Activated CD4-positive, alpha-beta T cell treated with anti-CD3 and anti-CD28 coated beads for 36 hours (primary cell): ENCODE measurements at places on chromosomes 1 and 21. TPM values are rescaled to one million over a fixed set of nuclear protein-coding genes. Genes with fewer than 3 reads are reported as not detected.
A peak's percentile ranks its signal among the peaks of the same experiment; 100 is the strongest.

The GBP2 gene
- 253 TPM for total RNA-seq

The GUCA2B gene
- not detected for total RNA-seq

The IGSF21 gene
- not detected for total RNA-seq

The C2CD2 gene
- 6.8 TPM for total RNA-seq

The CHI3L1 gene
- 0.18 TPM for total RNA-seq

- no peaks in the 10 kb centered on the region for H3K4me1 ChIP-seq
- H3K27me3 ChIP-seq, result no peaks in the 10 kb centered on the region
- peaks cover 2% of the 10 kb centered on the region for H3K36me3 ChIP-seq
- H3K4me3 ChIP-seq, result no peak overlapping the region
These were observed 32.5 kb downstream of the IQGAP3 start for GRCh38 chr1:156539818-156540355.

GRCh38 chr1:12258272-12258671 lies 28.4 kb downstream of the VPS13D start:
- H3K4me1 ChIP-seq, result no peaks in the 10 kb centered on the region
- no peak for DNase-seq
- no peak overlapping the region for H3K27ac ChIP-seq
- H3K36me3 ChIP-seq, result peaks cover 39% of the 10 kb centered on the region
- no peaks in the 10 kb centered on the region for H3K27me3 ChIP-seq

DNA sequence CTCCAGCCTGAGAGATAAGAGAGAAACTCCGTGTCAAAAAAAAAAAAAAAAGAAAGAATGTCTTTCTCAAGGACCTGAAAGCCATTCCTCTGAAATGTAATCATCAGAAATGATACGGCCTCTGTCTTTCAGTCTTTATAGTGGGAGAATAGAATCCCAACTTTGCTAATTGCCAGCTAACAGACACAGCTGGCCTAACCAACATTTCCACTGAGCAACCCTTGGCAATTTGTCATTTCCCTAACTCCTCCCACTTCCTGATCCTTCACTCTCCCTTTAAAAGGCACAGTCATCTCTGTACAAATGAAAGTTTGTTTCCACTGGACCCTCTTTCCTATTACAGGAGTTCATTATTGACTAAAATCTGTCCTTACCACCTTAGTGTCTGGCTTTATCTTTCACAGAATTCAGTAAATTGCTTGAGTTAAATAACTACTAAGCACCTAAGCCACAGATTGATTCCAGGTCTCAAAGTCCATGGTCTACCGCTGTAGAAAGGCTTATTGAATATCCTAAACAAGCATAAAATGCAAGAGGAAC lies 4.3 kb upstream of the CBR1 start:
- H3K4me1 ChIP-seq, result peaks cover 22% of the 10 kb centered on the region
- H3K36me3 ChIP-seq, result peaks cover 14% of the 10 kb centered on the region
- no peak overlapping the region for H3K27ac ChIP-seq
- H3K4me3 ChIP-seq, result no peak overlapping the region
- DNase-seq, result peak; percentile 58

- no peaks in the 10 kb centered on the region for H3K36me3 ChIP-seq
- no peak for DNase-seq
- H3K27me3 ChIP-seq, result peaks cover 4% of the 10 kb centered on the region
- H3K27ac ChIP-seq, result no peak overlapping the region
- no peaks in the 10 kb centered on the region for H3K4me1 ChIP-seq
These were observed 49.8 kb upstream of the GJB5 start for GRCh38 chr1:34705077-34705476.

DNA sequence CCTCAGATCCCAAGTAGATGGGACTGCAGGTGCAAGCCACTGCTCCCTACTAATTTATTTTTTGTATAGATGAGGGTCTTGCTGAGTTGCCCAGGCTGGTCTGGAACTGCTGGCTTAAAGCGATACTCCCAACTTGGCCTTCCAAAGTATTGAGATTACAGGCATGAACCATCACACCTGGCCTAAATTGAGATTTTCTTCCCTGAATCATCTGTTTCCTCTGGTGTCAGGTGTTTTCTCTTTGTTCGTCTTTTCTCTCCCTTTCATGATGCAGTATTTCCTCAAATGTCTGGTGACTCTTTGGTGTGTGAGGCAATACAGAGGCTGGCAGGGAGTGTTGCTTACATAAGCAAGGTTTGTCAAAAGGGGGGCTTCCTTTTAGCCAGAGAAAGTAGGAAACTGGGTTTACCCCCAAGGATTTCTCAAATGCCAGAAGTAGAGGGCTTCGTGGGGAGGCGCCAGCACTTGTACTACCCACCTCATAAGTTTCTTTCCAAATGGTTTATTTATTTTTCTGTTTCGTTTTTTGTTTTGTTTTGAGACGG lies 27.6 kb downstream of the CLDN14 start:
- DNase-seq, result no peak
- H3K36me3 ChIP-seq, result no peaks in the 10 kb centered on the region
- no peaks in the 10 kb centered on the region for H3K27me3 ChIP-seq
